ENCODE measurements at places on chromosomes 12 and 14. TPM values are rescaled to one million over a fixed set of nuclear protein-coding genes. Genes with fewer than 3 reads are reported as not detected.

The BCL11B gene
- total RNA-seq: 2.3 TPM

The KRR1 gene
- total RNA-seq: 39.8 TPM

The REP15 gene
- 5.1 TPM for total RNA-seq

The AICDA gene
- total RNA-seq: 0.77 TPM

The SIRT4 gene
- total RNA-seq: 2.1 TPM

The FAM186B gene
- total RNA-seq: 0.65 TPM

The CFAP251 gene
- 8.2 TPM for total RNA-seq

Measured in lower lobe of right lung (tissue), 2 donors.